ENCODE measurements at places on chromosomes 13 and 19.

DNA sequence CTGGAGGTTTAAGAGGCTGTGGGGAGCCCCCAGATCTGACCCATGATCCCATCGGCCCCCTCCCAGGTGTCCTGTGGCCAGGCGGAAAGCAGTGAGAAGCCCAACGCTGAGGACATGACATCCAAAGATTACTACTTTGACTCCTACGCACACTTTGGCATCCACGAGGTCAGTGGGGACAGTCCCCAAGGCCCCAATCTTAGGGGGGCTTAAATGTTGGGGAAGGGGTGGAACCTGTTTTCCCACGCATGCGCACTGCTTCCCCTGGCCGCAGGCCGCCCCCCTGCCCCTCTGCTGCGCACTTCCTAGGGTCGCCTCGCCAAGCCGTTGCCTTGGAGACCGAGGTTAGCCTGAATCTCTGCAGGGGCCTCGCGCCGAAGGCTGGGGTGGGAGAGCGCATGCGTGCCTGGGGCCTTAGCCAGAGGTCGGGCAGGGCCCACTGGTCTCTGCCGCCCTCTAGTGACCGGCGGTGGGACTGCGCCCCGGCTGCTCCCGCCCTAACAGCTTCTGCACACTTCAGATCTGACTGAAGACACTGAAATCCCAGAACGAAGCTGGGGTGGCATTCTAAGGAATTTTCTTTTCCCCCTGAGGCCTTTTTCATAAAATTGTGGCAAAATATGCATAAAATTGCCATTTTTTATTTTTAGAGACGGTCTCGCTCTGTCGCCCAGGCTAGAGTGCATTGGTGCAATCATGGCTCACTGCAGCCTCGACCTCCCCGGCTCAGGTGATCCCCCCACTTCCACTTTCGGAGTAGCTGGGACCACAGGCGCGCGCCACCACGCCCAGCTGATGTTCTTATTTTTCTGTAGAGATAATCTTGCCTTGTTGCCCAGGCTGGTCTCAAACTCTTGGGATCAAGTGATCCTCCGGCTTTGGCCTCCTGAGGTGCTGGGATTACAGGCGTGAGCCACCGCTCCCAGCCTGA, 3.6 kb downstream of the PRMT1 start:
- DNase-seq: peak; percentile 87

GRCh38 chr19:42461700-42462324, 19.1 kb upstream of the CXCL17 start:
- no peak for DNase-seq

DNA sequence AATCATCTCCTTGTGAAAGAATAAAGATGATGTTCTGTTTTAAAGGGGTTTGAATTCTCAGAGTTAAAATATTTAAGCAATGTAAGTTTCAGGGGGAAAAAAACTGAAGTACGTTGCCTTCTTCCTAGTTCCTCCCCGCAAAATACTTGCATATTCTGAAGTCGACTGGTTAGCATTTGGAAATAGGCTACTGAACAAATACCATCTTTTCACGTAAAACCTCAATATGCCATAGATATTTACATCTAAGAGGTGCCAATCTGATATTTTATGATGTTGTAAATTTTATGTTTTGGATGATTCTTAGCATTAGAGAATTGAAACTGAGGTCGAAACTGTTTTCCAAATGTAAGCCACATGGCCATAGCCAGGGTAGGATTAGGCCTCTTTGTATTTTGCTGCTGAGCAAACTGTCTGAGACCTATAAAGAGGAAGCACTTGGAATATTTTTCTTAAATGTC, 138.3 kb downstream of the FLT1 start:
- no peak for DNase-seq

- DNase-seq: no peak
Measured at GRCh38 chr19:17549085-17549740, 6.2 kb upstream of the COLGALT1 start.

DNA sequence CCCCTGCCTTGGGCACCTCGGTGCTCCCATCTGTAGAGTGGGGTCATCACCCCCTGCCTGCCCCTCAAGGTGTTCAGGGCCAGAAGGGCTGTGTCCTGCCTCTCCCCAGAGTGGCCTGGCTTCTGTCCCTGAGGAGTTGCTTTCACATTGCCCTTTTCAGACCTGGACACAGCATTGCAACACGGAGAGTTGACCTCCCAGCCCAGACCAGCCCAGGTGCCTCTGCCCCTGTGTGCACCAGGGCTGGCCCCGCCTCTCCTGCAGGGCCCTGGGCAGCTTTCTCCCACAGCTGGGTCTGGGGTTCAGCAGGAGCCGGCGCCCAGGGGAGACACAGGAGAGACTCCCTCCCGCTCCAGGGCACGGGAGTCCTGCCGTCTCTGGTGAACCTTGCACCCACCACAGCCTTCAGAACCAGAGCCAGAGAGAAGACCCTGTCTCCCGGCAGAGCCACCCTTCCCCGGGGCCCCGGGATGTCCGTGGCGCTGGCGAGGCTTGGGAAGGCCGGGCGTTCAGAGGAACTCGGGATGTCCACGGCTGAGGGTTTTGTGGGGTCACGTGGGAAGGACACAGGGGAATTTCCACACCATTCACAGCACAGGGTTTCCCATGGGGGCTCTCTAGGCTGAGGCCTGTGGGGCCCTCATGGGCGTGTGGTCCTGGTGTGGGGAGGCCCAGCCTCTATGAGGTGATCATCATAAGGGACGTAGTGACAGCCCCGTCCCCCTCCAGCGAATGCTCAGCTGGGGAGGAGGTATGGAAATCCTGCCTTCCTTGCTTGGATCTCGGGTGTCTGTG, 23.2 kb downstream of the C13orf46 start:
- no peak for DNase-seq

- DNase-seq: no peak
Measured at GRCh38 chr13:30354493-30355383, 47.4 kb upstream of the KATNAL1 start.

- no peak for DNase-seq
Measured at GRCh38 chr13:45051315-45051714, 62.0 kb downstream of the GPALPP1 start.

GRCh38 chr13:98299966-98300350, 122.9 kb upstream of the RNF113B start:
- DNase-seq: no peak

GRCh38 chr19:7292352-7292949, 1.8 kb downstream of the INSR start:
- DNase-seq: no peak

- no peak for DNase-seq
Measured at GRCh38 chr13:111329641-111330040, 9.2 kb downstream of the TEX29 start.

DNA sequence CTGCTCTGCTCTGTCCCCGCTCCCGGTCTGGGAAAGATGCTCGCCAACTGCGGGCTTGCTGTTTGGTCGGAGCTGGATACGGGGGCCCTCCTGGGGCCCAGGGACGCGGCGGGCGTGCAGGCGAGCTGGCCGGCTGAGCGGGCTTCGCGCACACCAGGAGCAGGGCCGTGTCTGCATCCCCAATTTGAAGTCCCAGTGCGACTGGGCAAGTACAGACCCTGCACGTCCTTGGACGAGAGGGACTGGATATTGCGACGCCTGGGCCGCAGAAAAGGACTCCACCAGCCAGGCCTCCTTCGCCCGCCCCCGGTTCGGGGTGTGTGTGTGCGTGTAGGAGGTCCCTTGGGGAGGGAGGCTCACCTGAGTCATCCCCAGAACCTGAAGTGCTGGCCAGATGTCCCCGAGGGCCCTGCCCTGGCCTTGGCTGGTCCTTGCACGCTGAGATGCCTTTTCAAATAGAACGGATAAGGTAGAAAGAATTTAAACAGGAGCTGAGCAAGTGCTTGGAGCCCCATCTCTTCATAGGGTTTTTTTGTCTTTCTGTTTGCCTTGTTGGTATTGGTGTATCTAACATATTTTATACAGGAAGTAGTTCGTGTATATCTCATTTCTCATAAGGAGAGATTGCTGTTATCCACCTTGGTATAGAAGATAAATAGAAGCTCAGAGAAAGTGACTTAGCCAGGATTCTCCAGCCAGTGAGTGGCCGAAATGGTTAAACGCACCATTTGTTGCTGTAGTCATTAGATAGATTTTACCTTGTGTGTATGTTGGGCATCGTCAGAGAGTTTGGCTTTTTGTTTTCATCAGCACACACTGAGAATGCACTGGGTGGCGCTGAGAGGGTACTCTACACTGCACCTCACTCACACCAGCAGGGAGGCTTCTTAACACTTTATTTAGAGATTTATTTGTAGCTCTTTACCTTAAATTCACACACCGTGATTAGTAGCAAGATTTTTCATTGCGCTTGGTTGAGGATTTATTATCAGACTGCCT, 1.1 kb downstream of the NAXD start:
- no peak for DNase-seq

GRCh38 chr19:18225702-18226468, at the start of gene PDE4C:
PDE4C (minus strand) TSS chr19:18226438; CDS start chr19:18226415, 23 bp downstream.
- DNase-seq: no peak

- DNase-seq: no peak
Measured at GRCh38 chr13:97535614-97536013, 101.6 kb downstream of the RAP2A start.

DNA sequence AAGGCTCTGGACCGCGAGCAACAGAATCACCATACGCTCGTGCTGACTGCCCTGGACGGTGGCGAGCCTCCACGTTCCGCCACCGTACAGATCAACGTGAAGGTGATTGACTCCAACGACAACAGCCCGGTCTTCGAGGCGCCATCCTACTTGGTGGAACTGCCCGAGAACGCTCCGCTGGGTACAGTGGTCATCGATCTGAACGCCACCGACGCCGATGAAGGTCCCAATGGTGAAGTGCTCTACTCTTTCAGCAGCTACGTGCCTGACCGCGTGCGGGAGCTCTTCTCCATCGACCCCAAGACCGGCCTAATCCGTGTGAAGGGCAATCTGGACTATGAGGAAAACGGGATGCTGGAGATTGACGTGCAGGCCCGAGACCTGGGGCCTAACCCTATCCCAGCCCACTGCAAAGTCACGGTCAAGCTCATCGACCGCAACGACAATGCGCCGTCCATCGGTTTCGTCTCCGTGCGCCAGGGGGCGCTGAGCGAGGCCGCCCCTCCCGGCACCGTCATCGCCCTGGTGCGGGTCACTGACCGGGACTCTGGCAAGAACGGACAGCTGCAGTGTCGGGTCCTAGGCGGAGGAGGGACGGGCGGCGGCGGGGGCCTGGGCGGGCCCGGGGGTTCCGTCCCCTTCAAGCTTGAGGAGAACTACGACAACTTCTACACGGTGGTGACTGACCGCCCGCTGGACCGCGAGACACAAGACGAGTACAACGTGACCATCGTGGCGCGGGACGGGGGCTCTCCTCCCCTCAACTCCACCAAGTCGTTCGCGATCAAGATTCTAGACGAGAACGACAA, 1.8 kb downstream of the PCDH17 start:
- no peak for DNase-seq

DNA sequence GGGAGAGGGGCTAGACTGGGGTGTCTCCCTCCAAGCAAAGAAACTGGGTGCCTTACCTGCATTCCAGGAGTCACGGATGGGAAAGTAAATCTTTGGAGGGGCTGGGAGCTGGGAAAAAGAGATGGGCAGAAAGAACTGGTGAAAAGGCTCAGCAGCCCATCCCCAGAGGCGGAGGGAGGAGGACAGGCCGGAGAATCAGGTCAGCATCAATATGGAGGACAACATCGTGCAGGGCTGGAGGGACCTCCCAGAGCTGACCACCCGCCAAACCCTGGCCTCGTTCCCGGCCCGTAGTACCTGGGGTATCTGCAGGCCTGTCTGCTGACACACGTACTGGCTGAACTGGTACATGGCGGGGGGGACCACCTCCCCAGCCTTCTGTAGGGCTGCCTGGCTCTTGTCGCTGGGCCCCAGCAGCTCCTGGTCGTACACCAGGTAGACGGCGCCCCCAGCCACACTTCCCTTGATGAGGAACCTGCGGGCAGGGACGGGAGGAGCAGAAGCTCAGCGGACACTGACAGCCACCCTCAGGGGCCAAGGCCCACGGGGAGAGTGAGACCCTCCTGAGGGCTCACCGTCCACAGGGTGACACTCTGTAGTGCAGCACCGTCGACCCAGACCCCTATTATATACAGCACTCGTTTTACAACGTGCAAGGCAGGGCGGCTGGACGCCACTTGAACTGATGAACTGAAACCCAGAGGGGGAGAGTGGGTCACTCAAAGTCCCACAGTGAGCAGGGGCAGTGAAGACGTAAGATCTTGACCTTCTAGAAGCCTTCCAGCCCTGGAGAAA, 830 bp downstream of the MICOS13 start:
- DNase-seq: no peak

DNA sequence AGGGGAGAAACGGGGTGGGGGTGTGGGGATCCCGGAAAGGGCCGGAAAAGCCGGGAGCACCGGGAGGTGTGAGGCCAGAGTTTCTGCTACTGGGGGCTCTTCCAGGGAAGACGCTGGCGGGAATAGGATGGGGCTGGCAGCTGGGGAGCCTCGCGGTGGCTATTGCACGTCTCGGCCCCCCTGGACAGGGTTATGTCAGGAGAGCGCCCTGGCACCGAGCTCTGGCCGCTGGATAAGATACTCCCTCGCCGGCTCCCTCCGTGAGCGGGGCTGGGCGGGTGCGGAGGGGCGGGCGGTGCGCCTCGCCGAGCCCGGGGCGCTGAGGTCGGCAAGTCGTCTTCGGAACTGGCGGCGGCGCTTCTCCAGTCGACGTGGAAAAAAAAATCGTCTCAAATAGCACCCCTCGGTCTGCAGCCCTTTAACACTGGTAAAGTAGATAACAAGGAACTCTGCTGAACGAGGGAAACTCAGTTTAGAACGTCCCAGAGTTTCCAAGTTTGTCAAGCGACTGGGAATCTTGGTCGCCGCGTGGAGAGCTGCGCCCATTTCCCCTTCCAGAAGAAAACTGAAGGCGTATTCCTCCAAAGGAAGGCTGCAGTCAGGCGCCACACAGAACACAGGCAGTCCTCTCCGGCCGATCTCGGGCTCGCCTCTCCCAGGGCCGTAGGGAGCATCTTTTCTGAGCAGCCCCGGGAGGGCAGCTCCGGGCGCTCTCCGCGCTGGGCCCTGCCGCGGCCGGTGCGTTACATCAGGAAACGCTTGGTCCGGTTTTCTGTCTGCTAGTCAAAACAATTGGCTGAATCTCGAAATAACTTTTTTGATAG, 115.1 kb downstream of the KCNRG start:
- DNase-seq: no peak

- no peak for DNase-seq
Measured at GRCh38 chr19:7640803-7641202, 3.9 kb downstream of the STXBP2 start.

DNA sequence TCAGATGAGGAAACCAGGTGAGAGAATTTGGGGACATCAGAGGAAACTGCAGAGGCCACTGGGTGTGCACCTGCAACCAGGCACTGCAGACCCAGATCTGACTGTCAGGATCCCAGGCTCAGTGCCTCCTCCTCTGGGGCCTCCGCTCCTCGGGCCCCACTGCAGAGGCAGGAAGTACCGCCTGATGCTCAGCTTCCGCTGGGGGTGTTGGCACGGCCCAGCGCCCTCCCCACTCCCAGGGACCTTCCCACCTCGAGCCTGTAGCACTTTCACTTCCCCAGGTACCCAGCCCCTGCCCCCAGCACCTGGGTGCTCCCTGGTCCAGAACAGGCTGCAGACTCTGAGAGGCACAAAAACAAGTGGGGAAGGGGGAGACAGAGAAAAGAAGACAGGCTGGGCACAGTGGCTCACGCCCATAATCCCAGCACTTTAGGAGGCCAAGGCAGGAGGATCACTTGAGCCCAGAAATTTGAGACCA, 1.4 kb upstream of the CD37 start:
- no peak for DNase-seq
